NCI-H1092 (cell line): ENCODE measurements at places on chromosomes 7 and 10.
A peak's percentile ranks its signal among the peaks of the same experiment; 100 is the strongest.

GRCh38 chr7:131604841-131605279 lies 48.4 kb upstream of the PODXL start:
- no peak for DNase-seq

GRCh38 chr10:110860576-110861241 lies 11.0 kb upstream of the PDCD4 start:
- DNase-seq: no peak

GRCh38 chr10:126331101-126331500 lies 57.2 kb downstream of the ADAM12 start:
- DNase-seq: no peak

DNA sequence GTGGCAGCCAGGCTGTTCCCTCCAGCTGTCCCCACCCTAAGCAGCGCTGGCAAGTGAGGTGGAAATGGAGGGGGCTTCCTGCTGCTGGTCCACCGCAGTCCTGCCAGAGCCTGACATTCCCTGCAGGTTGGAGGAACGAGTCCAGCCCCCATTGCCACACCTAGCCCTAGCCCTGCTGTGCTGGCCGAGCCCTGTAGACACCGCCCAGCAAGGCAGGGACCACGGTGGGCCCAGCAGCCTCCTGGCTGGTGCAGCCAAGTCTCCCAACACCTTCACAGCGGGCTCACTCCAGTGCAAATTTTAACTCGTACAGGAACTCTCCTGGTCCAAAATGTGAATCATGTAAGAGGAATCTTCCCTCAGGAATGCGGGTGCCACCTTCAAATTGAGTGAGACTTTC lies 116.3 kb downstream of the PAXIP1 start:
- DNase-seq: no peak

DNA sequence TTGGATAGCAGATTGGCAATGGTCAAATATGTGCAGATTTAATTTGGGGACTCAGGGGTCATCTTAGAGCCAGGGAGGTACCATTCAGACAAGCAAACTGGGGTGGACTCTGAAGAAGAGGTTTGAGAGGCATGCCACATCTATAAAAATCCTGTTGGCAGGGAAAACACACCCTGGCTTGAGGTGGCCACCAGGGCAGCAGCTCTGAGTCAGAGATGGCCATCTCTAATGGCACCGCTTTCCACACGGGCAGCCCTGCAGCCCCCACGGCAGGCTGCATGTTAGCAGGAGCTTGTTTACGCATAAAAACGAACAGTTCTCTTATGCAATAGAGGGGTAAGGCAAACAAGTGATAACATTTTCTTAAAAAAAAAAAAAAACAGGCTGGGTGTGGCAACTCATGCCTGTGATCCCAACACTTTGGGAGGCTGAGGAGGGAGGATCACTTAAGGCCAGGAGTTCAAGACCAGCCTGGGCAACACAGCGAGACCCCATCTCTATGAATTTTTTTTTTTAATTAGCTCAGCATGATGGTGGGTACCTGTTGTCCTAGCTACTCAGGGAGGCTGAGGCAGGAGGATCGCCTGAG lies 14.9 kb downstream of the DLG5 start:
- no peak for DNase-seq

DNA sequence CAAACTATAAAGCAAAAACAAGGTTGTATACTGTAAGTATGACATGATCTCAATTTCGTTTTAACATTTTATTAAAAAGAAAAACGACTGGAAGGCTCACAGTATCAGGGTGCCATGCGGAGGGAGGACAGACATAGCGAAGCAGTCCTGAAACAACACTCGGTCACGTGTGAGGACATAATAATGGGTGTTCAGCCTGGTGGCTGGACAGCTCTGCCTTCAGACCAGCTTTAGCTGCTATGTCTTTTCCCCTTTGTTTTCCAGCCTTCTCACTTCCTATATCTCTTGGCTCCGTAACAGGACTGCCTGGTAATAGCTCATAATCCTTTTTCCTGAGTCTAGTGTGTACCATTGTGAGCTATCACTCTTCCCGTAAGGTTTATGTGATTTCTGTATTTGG lies 18.4 kb upstream of the KLF14 start:
- DNase-seq: no peak

DNA sequence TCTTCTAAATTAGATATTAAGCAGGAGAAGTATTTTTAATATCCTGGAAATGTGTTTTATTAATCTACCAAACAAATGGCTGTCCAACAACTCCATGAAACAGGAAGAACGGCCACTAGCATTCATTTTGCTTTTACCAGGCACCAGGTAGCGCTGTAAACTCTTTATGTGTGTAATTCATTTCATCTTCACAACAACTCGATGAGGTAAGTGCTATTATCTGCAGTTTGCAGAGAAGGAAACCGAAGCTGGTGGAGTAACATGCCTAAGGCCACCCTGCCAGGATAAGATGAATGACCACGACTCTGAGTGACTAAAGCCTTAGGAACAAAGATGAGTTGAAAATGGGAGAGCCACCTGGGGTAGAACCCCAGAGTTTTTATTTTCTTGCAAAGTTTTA lies 101.2 kb downstream of the KIAA1217 start:
- no peak for DNase-seq

DNA sequence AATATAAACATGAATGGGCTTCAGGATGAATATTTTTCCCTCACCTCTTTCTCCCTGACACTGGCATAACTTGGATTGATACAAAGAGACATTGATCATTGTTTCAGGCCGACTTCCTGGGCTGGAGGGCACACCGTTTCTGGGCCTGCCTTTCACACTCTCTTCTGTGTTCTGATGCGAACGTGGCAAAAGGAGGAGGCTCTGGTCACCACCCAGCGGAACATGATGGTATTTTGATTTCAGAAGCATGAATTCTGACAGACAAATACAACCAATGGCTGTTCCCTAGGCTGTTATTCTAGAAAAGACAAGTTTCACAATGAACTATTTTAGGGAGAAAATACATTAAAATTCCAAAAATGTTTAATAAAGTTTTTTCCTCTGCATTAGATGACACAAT lies 534.5 kb upstream of the MKI67 start:
- DNase-seq: no peak

- DNase-seq: no peak
These were observed 28.5 kb upstream of the DPYSL4 start for GRCh38 chr10:132158122-132158741.

DNA sequence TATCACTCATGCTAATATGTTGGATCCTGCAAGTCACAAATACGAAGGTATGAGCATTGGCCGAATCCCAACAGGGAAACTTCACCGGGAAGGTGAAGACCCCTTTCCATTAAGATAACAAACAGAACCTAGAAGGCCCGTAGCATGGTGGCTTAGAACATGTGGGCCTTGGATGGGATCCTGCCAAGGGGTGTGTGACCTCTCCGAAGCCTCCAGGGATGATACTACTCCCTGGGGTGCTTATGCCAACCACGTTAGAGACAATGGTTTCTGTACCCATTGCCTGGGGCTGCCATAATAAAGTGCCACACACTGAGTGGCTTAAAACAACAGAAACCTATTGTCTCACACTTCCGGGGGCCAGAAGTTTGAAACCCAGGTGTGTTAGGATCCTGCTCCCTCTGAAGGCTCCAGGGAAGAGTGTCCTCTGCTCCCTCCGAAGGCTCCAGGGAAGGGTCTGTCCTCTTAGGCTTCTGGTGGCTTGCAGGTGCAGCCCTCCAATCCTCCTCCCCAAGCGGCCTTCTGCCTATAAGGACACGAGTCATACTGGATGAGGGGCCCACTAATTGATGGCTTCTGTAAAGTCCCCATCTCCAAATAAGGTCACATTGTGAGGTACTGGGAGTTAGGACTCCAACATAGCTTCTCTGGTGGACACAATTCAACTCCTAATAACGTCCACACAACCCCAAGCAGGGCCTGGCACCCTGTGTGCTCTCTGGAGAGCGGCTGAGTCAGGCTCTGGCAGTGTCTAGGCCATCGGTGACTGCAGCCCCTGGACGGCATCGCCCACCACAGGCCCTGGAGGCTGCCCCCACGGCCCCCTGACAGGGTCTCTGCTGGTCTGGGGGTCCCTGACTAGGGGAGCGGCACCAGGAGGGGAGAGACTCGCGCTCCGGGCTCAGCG lies 992 bp upstream of the MGMT start:
- no peak for DNase-seq

- DNase-seq: no peak
These were observed 22.2 kb downstream of the SFMBT2 start for GRCh38 chr10:7388602-7389001.

- DNase-seq: no peak
These were observed 183.7 kb downstream of the FGFR2 start for GRCh38 chr10:121414366-121415062.

DNA sequence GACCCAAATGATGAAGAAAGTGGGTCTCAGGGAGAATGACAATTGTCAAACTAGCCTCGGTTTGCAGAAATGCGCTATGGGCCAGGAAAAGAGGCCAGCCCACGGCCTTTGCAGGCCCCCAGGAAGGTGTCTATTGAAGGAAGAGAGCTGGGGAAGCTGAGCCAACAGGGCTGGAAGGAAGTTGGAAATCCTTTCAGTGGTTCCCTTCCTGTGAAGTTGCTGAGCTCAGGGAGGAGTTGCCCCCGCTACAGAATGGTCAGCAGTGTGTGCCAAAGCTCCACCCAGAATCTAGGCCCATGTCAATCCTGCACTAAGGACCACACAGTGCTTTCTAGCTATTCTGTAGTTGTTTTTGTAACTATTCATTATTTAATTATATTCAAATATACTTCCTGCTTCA lies 91.6 kb upstream of the ANLN start:
- DNase-seq: no peak

DNA sequence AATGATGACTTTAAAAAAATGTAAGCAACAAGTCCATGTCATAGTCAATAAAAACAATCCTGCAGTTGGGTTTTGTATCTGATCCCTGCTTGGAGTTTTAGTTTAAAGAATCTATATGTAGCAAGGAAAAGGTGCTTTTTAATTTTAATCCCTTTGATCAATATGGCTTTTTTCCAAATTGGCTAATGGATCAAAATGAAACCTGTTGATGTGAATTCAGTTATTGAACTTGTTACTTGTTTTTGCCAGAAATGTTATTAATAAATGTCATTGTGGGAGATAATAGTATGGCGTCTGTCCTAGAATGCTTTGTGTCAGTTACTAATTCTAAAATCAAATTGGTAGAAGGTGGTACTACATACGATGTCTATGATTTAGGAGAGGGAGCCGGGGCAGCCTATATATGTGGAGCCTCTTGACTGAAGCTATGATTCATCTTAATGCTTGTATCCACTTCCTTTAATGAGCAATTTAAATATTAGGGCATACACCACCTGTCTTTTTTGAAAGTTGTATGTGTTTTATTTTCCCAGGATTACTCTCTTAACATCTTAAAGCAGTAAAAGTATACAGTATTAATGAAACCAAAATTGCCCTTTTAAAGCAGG lies 10.3 kb upstream of the PBLD start:
- DNase-seq: no peak

- peak; percentile 87 for DNase-seq
These were observed 77.3 kb downstream of the LRRN3 start for GRCh38 chr7:111168182-111168581.

- DNase-seq: no peak
These were observed 13.5 kb downstream of the SEMA3C start for GRCh38 chr7:80905334-80905733.

- no peak for DNase-seq
These were observed 61.7 kb upstream of the PPIF start for GRCh38 chr10:79285315-79286197.

- no peak for DNase-seq
These were observed 709.4 kb downstream of the AUTS2 start for GRCh38 chr7:70307544-70308106.

GRCh38 chr10:1358860-1359625 lies 302.9 kb downstream of the WDR37 start:
- DNase-seq: no peak

GRCh38 chr10:54081950-54082349 lies 719.1 kb downstream of the PCDH15 start:
- DNase-seq: no peak

DNA sequence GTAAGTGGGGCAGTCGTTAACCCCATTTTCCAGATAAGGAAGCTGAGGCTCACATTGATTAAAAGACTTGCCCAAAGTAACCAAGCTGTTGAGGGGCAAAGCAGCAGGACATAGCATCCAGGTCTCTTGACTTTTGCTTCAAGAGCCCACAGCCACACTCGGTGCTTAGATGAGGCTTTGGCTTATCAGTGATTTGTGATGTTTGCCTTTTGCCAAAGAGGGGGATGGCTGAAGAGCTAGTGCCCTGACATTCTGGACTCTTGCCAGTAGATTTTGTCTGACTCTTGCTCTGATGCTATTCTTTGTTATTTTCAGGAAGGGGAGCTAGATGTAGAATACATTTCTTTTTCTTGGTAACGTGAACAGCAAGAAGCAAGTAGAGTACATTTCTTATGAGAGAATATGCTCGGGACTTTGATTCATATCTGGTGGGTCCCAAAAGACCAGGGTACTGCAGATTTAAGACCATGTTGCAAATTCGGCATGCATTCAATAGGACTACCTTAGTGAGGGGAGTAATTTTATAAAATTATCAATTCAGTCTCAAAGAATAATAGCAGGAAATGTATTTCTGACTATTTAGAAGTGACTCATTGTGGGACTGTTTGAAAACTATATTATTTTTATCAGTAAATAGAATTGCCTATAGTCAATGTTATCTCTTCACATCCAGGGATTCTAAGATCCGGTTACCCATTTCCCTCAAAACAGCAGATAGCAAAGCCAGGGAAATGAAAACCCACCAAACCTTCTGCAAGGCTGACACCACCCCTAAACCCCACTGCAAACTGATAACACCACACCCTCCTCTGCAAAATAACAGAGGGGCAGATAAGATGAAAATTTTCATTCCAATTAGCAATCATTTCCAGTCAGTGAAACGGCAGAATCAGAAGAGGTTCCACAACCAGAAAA lies 180.0 kb upstream of the BMPER start:
- no peak for DNase-seq

DNA sequence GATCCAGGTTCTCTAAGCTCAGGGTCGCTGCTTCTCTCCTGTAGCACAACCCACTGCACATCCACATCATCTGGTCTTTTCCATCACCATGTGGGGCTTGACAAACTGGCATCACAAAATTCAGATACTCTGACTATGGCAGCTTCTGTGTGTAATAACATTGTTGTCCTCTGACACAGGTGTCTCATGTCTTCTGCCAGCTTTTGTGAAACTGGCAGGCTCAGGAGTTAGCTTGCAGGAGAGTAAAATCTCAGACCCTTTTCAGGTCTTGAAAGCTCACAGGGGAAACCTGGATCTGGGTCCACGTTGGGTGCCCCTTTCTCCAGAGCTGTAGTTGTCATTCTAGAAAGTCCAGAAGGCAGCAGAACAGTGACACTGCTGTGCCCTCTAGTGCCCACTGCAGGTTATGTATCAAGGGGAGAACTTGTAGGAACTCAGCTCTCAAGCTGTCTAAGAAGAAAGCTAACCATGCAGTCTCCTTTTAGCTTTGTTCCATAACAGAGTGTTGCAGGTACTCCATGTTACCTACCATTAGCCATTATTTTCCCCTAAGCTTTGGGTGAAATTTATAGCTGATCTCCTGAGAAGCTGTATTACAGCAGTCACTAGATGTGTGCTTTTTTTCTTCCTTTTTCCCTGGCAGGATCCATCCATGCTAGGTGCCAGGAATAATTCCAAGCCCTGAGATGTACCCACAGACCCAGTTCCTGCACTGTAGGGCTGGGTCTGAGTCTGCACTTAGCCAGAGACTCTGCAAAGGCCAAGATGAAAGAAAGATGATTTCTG lies 102.7 kb downstream of the ZNF248 start:
- DNase-seq: no peak

GRCh38 chr7:130419658-130420057 lies 21.2 kb downstream of the CEP41 start:
- no peak for DNase-seq
